ENCODE measurements at places on chromosomes 7 and 10.

GRCh38 chr10:43781480-43782361 is 133.0 kb upstream of the ZNF32 start:
- no peak for DNase-seq

DNA sequence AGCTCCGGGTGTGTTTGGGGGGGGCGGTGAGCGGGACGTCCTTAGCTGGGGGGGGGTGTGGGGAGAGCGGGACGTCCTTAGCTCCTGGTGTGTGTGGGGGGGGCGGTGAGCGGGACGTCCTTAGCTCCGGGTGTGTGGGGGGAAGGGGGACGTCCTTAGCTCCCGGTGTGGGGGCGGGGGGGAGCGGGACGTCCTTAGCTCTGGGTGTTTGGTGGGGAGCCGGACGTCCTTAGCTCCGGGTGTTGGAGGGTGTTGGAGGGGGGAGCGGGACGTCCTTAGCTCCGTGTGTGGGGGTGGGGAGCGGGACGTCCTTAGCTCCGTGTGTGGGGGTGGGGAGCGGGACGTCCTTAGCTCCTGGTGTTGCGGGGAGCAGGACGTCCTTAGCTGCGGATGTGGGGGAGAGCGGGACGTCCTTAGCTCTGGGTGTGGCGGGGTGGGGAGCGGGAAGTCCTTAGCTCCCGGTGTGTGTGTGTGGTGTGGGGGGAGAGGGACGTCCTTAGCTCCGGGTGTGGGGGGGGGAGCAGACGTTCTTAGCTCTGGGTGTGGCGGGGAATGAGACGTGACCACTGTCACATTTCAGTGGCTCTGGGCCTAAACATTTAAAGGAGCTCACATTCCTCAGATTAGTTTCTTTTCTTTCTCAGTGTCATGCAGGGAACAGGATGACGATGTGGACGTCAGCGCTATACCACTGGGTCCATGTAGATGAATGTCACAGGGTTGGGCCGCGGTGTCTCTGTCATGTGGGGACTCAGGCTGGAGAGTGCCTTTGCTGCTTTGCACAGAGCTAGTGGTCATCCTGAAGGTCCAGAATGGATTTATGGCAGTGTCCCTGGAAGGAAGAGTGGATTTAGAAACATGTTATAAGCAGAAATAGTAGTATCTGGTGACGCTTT is 7.5 kb downstream of the DYNC2I1 start:
- peak; percentile 75 for DNase-seq

GRCh38 chr10:124728830-124729661 is 15.1 kb downstream of the FAM53B start:
- DNase-seq, result no peak

DNA sequence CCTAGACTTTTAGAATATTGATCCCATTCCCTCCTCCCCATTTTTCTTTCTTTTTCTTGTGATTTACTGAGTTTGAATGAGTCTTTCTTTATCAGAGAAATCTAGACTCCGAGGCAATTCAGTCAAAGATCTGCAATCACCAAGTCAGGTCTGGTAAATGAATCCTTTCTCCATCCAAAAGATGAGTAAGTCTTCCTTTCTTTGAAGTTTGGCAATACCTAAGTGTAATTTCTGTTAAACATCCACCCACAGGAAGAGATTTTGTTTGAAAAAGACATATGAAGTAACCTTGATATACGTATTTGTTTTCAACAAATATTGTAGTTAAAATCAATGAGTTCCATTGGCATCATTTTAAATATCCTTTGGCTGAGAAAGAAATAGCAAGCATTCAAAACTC is 58.3 kb downstream of the SLC39A12 start:
- DNase-seq, result no peak

- no peak for DNase-seq
Measured at GRCh38 chr10:48947690-48948469, 8.2 kb upstream of the LRRC18 start.

DNA sequence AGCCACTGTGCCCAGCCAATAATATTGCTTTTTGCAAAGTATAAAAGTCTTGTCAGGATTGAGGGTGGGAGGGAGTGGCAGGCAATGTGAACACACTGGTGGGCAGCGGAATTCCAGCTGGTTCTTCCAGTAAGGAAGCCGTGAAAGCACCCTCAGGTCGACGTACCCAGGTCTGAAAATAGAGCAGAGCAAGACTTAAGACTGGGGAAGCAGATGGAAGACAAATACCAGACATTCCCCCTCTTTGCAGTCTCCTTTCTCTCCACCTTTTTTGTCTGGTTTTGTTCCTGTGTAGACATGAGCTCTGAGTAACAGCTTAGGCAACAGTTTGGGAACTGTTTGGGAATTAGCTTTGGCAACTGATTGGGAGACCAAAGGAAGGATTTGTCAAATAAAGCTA is 17.6 kb upstream of the CSTF2T start:
- DNase-seq, result no peak

- DNase-seq, result no peak
Measured at GRCh38 chr7:92657391-92657790, 67.2 kb upstream of the FAM133B start.

GRCh38 chr10:122246830-122247520 is 24.1 kb upstream of the BTBD16 start:
- DNase-seq, result no peak

DNA sequence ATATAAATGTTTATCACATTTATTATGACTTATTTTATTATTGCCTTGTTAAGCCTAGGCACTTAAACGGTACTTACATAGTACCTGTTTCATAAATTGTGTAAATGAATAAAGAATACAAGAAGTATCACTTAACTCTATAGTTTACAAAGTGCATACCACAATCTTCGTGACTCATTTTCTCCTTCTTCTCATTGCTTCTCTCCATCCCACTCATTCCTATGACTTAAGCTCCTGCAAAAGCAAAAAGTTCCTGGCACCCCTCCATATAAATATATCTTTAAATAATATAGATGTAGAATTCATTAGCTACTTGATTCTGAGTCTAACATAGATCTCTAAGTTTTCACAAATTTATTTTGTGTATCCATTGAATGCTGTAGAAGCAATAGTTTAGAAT is 1382.0 kb upstream of the CELF2 start:
- DNase-seq, result no peak

- peak; percentile 6 for DNase-seq
Measured at GRCh38 chr10:33115738-33116719, 158.0 kb upstream of the ITGB1 start.

DNA sequence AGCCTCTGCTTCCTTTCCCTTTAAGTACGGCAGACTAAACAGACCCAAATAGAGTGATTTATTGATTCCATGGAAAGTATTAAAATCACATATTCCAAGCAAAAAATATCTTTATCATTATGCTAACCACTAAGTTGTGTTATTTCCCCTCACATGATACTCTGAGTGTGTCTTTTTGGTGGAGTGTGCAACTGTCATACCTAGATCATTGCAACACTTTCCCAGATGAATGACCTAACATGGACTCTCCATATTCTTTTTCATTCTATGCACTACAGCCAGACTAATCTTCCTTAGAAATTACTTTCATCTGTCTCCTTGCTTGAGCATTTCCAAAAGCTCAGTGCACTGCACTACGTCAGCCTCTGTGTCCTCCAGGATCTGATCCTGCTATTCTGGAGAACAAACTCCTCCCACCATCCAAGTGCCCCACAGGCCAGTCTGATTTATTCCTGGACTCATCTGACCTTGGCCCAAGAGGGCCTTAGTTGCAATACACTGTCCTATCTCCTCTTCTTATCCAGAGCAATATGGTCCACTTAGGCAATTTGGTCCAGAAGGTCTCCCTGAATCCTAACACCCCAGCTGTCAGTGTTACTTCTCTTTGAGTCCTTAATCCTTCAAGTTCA is 263.3 kb upstream of the KLF6 start:
- no peak for DNase-seq

DNA sequence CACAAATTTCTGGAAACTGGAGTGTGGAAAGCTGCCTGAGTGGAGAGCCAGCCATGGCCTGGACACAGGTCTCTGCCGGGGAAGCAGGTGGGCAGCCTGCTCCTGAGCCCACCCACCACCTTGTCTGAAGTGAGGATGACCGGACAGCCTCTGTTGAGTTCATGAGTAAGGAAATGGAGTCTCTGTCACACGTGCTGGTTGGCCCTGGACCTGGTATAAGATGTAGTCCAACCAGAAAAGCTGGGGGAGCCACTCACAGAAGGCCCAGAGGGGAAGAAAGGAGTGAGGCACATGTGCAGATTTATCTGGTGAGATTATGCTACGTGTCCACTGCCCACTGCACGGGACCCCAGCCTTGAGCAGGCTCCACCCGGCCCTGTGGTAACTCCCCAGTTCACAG is 383.5 kb downstream of the GRID1 start:
- DNase-seq, result no peak

- no peak for DNase-seq
Measured at GRCh38 chr7:6127110-6127490, 95.9 kb downstream of the ANKRD61 start.

GRCh38 chr7:137869260-137869659 is 22.5 kb upstream of the DGKI start:
- DNase-seq, result no peak

GRCh38 chr10:22631646-22632278 is 82.6 kb downstream of the PIP4K2A start:
- no peak for DNase-seq

- DNase-seq, result peak; percentile 54
Measured at GRCh38 chr7:17939211-17939605, 1.1 kb downstream of the SNX13 start.

- no peak for DNase-seq
Measured at GRCh38 chr10:33963729-33964128, 629.3 kb upstream of the NRP1 start.

- peak; percentile 67 for DNase-seq
Measured at GRCh38 chr7:23261843-23262452, 15.4 kb downstream of the GPNMB start.

DNA sequence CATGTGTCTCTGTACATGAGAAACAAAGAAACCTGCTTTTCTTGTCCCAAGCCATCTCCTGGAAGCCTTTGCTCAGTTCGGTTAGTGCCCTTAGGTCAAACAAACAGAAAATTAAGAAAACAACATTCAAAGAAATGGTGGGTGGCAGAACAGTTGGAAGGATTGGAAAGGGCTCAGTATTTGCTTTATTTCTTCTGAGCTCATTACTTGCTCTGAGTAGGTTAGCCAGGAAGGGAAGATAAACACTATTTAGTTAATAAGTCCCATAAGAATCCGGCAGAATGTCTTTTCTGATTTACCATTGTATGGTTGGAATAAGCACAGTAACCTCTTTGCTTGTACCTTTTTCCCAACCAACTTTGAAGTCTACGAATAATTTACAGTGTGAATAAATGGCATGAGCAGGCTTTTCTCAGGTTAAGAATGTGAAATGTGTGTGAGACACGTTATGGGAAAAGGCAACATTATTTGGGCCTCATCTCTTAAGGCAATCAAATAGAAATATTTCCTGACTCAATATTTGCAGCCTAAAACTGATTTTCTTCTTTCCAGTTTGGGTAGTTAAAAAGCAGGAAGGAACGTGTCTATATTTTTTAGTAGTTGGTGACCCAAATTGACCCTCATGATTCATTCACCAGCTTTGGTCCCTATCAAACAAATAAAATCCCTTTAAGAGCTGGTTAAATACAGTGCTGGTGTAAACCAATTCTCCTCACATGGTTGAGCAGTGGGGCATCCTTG is 158.5 kb downstream of the DKK1 start:
- no peak for DNase-seq

GRCh38 chr7:14191686-14192098 is 202.2 kb upstream of the ETV1 start:
- DNase-seq, result no peak

DNA sequence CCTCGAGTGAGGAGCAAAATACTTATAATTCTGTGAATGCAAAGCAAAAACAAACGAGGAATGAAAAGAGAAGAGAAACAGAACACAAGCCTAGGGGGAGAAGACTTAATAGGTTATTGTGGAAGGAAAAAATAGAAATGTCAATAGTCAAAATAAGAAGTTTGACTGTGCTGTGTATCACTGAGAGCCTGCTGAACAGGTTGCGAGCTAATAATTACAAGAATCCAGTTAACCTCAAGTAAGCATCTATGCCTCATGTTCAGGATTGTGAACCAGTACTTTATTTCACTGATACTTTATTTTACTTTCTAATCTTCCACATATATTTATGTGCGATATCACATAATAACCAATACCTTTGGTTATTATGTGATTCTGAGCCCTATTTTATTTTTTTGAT is 316.7 kb downstream of the OTUD1 start:
- DNase-seq, result no peak

GRCh38 chr7:82534684-82535083 is 91.1 kb upstream of the CACNA2D1 start:
- DNase-seq, result peak; percentile 60

DNA sequence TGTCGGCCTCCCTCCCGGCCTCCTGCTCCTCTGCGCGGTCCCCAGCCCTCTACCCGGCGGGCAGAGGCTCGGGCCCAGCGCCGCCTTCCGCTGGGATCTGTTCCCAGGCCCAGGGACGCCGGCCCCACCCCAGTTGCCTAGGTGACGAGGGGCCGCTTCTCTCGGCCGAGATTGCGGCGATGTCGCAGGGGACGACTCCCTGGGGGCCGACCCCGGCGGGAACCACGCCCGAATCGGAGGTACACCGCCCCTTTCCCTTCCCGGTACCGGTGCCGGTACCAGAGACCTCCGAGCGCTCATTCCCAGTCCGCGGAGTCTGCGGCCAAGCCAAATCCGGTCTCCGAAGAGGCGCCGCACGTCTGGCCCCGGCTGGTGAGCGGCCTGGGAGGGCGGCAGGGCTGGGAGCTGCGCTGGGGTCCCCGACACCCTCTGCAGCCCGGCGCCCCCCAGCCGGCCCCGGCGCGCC is at the start of gene CABCOCO1:
Gene CABCOCO1 (plus strand): TSS at position 136 of the 466 bp plus-strand sequence. CDS start 44 bp downstream, at position 180.
- peak; percentile 25 for DNase-seq

GRCh38 chr10:7407368-7408290 is 3.2 kb downstream of the SFMBT2 start:
- DNase-seq, result no peak

- no peak for DNase-seq
Measured at GRCh38 chr7:92793656-92794205, 42.6 kb downstream of the CDK6 start.

- DNase-seq, result peak; percentile 98
Measured at GRCh38 chr7:7321681-7322080, 139.3 kb downstream of the C1GALT1 start.

- DNase-seq, result no peak
Measured at GRCh38 chr7:17159500-17160037, 138.9 kb upstream of the AHR start.

- DNase-seq, result no peak
Measured at GRCh38 chr7:44977304-44977958, 1.4 kb downstream of the MYO1G start.

DNA sequence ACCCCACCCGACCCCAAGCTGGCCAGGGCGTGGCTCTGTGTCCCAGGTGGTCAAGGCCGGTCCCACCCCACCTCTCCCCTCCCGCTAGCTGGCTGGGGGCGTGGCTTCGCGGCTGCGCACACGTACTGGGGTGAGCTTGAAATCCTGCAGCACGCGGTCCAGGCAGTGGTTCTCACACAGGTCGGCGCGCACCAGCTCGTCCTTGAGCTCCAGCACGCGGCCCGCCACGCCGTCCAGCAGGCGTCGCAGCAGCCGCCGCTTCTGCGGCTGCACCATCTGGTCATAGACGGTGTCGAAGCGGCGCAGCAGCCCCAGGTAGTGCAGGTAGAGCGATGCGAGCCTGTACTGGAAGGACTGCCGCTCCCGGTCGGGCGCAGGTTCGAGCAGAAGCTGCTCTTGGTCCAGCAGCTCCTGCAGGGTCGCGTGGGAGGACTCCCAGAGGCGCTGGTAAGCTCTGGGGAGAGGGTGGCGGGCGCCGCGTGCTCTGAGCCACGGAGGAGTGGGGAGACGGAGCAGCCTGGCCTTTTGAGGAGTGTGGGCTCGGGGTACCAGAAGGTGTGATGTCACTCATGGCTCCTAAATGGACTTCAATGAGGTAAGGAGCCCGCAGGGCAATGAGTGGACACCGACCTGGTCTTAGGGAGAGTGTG is 5.8 kb downstream of the H2BK1 start:
- no peak for DNase-seq

Measured in T47D (cell line).